ENCODE measurements at places on chromosomes 13 and 19.

DNA sequence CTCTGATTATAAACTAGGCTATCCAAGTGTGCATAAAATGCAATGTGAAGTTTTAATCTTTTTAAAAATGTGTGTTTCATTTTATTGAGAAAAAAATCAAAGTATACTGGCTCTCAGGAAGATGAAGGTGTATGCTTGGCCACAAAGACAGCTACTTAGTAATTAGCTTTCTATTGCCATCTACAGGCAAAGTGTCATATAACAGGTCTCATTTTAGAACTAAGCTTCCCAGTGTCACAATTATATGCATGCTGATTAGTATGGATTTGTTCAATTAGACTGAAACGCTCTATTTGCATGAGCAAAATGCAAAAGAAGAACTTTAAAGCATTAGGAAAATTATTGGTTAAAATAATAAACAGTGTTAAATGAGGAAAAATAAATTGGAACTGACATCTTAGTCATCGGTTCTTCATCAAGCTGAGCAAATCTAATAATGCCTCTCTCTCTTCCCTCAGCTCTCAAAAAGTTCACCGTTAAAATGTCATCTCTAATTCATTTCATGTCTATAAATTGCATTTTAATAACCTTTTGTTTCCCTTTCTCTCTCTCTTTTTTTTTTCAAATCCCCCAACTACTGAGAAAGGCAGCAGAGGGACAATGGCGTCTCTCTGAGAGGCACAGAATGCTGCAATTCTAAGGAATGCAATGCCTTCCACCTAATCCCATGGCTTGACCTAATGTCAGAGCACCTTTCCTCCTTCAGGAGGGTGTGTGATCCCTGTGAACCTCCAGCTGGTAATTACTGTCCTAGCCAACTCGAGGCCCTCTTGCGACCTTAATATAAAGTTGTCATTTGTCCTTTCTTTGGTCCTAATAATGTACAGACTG is 313.1 kb upstream of the MAB21L1 start:
- no peak for DNase-seq

DNA sequence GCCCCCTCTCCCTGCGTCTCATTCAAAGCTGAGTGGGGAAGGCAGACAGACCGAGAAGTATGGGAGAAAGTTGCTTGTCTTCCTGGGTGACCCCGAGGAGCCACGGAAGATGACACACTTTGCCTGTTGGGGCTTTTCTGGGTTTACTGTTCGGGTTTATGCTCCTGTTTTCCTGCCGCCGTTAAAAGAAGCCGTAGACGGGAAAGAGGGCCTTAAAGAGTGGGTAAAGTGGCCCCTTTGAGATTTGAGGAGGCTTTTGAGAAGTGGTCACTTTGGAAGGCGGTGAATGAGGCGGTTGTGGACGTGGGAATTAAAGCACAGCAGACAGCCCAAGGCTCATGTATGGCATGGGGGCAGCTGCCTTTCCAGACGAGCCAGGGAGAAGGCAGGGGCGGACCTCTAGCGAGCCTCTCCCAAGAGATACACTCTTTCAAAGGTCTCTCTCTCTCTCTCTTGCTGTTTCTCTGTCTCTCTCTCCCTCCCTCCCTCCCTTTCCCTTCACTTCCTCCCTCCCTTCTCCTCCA is 493 bp upstream of the LHFPL6 start:
- no peak for DNase-seq

- no peak for DNase-seq
These were observed 44.7 kb downstream of the THSD1 start for GRCh38 chr13:52361225-52361624.

DNA sequence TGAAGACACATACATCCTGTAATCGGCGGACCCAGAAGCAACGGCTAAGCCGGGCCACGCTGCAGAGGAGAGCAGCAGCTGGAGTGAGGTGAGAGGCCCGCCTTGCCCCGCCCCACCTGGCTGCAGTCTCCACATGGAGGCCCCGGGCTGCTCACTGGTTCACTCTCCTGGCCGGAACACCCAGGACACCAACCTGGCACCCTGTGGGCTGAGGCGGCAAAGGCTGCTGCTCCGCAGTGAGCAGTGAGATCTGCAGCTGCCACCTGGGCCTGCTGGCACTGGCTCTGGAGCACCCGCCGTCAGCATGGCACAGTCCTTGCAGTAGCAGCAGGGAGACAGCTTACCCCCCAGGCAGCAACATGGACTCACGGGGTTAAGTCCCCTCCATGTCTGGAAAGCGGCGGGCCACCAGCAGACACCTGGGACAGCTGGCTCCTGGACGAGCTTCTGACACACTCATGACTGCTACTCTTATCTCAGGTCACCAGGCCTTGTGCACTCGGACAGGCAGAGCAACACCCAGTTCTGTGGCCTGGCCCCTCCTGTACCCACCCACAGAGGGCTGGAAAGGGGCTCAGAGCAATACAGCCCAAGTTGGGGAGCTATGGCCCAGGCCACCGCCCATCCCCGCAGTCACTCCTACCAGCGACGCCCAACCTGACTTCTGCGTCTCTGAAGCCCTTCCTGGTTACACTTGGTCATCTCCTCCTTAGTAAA is 13.2 kb upstream of the KPTN start:
- no peak for DNase-seq

DNA sequence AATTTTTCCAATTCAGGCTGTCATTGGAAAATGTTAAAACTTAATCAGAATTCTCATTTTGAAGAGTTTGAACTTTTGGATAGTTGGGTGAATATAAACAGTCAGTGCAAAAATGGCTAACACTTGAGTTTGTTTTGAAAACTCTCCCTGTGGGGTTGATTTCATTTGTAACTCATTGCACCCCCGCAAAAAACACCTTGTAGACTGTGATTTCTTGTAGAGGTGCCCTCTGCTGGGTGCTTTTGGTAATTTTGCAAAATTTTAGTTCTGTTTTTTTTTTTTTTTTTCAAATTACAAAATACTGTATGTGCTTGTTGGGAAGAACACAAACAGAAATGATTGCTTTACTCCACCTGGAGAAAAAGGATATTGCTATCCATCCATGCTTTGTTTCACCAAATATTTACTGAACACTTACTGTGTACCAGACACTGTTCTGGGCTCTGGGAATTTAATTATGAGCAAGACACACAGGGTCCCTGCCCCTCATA is 28.2 kb upstream of the GPI start:
- DNase-seq: no peak

DNA sequence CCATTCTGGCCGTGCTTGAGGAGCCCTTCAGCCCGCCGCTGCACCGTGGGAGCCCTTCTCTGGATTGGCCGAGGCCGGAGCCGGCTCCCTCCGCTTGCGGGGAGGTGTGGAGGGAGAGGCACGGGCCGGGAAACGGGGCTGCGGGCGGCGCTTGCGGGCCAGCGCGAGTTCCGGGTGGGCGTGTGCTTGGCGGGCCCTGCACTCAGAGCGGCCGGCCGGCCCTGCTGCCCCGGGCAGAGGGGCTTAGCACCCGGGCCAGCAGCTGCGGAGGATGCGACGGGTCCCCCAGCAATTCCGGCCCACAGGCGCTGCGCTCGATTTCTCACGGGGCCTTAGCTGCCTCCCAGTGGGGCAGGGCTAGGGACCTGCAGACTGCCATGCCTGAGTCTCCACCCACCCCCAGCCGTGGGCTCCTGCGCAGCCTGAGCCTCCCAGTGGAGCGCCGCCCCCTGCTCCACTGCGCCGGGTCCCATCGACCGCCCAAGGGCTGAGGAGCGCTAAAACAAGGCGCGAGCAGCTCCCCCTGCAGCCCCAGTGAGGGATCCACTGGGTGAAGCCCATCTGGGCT is 76.5 kb downstream of the PCDH20 start:
- no peak for DNase-seq

GRCh38 chr13:112034231-112034630 is 32.7 kb upstream of the SOX1 start:
- no peak for DNase-seq

GRCh38 chr19:16496613-16496983 is 404 bp downstream of the C19orf44 start:
- no peak for DNase-seq

GRCh38 chr13:23146006-23146405 is 34.8 kb upstream of the SGCG start:
- no peak for DNase-seq

DNA sequence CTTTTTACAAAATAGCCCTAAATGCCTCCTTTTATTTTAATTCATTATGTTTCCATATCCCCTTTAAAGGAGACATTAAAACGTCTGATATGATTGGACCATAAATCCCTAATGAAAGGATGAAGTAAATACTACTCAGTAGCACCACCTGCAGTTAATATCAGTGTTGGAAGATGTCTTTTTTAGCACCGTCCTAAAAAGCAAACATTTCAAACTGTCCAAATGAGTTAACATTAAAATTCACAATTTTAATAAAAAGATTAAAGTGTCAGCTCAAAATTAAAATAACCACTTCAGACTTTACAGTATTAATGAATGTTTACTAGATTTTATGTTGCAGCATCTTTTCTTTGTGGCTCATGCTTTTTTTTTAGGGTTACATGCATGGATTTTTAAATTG is 12.3 kb downstream of the ZNF507 start:
- DNase-seq: no peak

- no peak for DNase-seq
These were observed 22.2 kb downstream of the SLC10A2 start for GRCh38 chr13:103044056-103044455.

DNA sequence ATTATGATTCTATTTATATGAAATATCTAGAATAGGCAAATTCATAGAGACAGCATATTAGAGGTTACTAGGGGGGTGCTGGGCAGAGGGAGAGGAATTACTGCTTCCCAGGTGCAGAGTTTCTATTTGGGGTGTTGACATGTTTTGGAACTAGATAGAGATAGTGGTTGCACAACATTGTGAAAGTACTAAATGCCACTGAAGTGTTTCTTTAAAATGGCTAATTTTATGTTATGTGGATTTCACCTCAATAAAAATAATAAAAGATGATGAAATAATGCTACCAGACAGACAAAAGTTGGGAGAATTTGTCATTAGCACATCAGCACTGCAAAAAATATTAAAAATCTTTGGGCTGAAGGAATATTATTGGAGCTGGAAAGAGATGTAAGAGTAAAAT is 63.4 kb downstream of the SLC6A16 start:
- DNase-seq: no peak

DNA sequence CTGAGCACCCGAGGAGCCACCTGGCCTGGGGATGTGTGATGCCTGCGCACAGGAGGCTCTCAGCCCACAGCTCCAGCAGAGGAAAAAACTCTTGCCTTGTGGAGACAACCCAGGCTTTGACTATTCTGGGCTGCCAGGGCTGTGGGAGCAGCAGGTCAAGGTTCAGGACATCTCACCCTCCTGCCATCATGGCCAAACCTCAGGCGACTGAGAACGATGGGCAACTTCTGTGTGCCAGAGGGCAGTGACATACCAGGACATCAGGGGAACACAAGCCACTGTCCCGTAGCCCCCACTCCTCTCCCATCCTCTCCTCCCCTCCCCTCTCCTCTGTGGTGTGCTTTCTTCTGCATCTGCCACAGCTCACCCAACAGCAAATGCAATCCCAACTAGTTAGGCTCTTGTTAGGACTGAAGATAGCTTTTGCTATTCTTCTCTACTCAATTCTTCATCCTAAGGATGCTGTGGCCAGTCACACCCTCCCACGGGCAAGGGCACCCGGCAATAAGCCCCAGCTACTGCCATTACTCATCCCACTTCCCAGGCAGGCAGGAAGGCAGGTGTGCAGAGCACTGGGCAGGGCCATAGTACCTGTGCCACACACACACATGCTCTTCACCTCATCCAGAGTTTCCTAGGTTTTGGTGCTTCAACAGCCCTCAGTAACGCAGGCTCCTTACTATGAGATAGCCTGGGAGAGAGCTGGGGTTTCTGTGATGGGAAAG is 16.8 kb downstream of the ELL start:
- DNase-seq: no peak

DNA sequence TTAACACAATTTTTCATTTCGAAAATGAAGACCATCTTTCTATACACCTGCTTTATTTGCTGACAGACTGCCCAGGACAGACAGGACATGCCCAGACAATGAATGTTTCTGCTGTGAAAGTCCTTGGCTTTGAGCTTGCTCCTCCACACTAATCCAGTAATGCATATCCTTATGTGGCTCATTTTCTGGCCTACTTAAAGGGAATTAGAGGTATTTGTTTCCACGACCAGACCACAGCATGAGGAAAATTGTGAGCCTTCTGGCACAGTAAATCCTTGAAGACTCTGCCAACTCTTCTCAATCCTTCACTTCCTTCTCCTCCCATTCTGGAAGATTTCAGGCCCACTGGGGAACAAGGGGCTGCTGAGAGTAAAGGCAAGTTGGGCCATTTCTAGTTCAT is 25.7 kb downstream of the CCDC70 start:
- DNase-seq: no peak

GRCh38 chr13:100433475-100433874 is 155.1 kb downstream of the GGACT start:
- no peak for DNase-seq

DNA sequence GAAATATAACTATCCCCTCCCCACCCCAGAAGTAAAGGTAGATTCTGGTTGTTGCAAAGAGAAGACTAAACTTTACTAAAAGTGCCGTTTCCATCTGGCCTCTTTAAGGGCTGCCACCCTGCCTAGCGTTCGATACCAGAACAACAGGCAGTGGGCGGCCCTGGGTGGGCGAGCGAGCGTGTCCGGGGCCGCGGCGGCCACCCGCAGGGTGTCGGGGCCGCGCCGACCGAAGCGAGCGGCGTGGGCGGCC is 2.6 kb downstream of the FGF9 start:
- no peak for DNase-seq

GRCh38 chr13:110388108-110388943 is 81.2 kb downstream of the COL4A2 start:
- DNase-seq: no peak

GRCh38 chr13:114288157-114288591 is 6.8 kb downstream of the UPF3A start:
- DNase-seq: no peak

DNA sequence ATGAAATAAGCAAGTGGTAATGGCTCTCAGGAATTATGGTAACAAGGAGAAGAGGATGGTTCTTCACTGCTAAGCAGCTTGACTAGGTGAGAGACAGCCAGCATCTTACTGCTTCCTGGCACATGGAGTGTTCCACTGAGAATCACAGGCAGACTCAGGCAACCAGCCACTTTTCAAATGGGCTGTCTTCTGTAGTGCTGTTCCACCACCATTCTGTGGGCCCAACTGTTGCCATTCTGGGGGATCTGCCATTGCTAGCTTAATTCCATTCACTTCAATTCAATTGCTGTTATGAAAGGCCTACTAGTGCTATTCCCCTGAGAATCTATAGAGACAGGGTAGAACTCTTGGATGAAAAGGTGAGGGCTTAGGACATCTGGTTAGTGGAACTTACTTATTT is 341.9 kb downstream of the KCNRG start:
- no peak for DNase-seq

- DNase-seq: no peak
These were observed 162.2 kb downstream of the KDM4B start for GRCh38 chr19:5131031-5131505.

GRCh38 chr19:40407714-40408597 is 5.2 kb downstream of the PRX start:
- DNase-seq: no peak

- no peak for DNase-seq
These were observed 83.1 kb downstream of the ZNF557 start for GRCh38 chr19:7152568-7152967.
